ENCODE measurements at places on chromosomes 3 and 15. TPM values are rescaled to one million over a fixed set of nuclear protein-coding genes. Genes with fewer than 3 reads are reported as not detected.

The GRIP2 gene
- not detected for total RNA-seq

DNA sequence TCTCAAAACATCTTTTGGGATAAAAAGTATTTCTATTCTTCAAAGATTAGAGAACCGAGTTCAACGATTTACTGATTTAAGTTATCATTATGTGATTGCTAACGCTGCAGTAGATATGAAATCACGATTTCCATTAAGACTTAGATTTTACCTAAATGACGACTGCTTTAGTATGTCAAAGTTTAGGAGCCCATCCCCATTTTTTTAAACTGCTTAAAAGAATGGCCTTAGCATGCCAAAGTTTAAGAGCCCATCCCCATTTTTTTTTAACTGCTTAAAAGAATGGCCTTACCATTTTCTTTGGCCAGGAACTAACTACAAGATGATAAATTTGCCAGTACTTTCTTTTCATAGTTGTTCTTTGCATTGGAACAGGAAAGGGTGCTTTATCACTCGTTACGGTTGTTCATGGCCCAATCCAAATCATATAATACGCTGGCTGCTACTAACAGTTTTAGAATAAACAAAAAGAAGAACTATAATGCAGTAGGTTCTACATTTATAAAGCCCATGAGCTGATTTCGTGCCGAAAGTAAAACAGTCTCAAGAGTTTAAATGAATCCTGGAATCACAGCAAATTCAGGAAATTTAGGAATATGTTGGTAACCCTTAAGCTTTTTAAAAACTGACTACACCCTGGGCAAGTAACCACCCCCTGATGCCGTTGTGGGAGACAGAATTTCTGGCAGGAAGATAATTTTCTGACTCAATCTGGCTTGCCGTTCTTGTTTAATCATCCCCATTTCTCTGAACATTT, 869 bp upstream of the TSC22D2 start:
- no peak for DNase-seq

The SSR3 gene
- 149 TPM for total RNA-seq

GRCh38 chr3:56314842-56315241, 153.4 kb downstream of the ERC2 start:
- no peak for DNase-seq

DNA sequence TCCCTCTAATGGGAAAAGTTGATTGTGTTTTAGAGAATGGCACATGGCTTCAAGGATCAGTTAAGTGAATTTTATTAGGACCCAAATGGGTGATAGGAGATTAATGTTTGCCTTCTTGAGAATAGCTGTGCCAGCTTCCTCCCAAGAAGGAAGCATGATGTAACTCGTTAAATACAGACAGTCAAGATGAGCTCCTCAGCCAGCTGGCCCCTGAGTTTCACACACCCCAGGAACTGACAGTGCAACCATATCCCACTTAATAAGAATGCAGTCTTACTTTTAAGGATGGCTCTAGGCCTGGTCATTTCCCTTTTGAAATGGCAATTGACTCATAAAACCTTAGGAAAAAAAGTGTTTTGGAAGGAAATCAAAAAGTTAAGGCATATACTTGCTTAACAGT, 472.8 kb upstream of the KCNMB2 start:
- no peak for DNase-seq

DNA sequence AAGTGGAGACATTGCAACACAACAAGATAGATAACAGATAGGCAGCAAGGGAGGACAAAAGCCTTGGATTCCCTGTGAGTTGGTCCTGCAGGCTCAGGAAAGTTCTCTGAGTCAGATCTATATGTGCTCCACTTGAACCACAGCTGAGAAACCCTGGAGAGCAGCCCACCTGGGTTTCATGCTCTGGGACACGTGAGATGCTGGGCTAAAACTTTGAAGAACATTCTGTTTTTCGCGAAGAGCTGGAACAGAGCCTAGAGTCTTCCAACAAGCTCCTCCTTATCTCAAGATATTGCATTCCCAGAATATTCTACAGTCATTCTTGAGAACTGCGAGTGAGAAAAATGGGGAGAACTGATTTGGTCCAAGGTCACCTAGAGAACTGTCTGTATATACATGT, 583.0 kb upstream of the ROBO1 start:
- no peak for DNase-seq

DNA sequence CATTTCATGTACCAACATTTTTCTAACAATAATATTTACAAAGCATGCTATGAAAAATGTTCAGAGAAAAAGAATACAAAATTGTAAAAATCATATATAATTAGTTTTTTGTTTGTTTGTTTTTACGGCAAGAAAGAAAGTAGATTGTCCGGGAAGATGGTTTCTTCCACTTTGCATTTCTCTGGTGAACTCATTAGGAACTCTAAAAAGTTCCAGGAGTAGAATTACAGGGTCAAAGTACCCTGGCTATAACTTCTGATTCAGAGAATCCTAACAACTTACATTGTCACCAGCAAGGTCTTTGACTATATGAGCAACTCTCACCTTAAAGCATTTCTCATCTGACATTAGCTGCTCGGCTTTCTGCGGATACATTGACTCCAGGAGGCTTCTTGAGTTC, 196.7 kb downstream of the PDE8A start:
- no peak for DNase-seq

DNA sequence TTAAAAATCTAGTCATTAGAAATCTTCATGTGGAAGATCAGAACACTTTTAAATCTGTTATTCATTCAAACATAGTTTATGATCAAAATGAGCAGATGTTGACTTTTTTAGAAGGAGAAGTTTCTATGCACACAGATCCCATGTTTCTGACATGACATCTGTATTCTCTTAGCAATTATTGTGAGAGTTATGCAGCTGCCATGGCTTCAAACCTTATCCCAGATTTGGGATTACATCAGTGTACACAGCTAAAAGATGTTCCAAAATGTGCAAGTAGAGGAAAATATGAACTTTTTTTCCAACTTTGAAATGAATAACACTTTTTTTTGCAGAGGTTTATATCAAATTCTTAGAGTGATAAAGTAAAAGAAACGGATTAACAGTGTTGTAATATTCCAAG, 1166.9 kb downstream of the ZPLD1 start:
- DNase-seq = no peak

- no peak for DNase-seq
These were observed 115.9 kb downstream of the DCLK3 start for GRCh38 chr3:36648241-36649034.

GRCh38 chr3:131393051-131393450, 11.5 kb downstream of the NUDT16 start:
- no peak for DNase-seq

The BCHE gene
- not detected for total RNA-seq

The RTP4 gene
- total RNA-seq = 4.0 TPM

The RASGRP1 gene
- total RNA-seq = 110 TPM

The SEMA6D gene
- not detected for total RNA-seq

DNA sequence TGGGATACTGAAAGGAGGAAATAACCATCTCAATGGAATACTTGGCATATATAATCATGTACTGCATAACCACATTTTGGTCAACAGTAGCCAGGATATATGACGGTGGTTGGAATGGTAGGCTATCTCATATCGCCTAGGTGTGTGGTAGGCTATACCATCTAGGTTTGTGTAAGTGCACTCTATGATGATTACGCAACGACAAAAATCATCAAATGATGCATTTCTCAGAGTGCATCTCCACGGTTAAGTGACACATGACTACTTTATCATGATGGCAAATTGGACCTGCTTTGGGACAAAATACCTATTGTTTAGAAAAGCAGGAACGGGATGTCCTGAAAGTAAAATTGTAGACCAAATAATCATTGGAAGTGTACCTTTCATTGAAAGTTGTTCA, 2.8 kb downstream of the MYZAP start:
- no peak for DNase-seq

The MLF1 gene
- 0.83 TPM for total RNA-seq

The PPP1R14D gene
- total RNA-seq = not detected

- no peak for DNase-seq
These were observed 69.5 kb downstream of the ATP2B2 start for GRCh38 chr3:10435850-10436249.

The ITIH1 gene
- not detected for total RNA-seq

GRCh38 chr3:24363242-24363641, 131.4 kb downstream of the THRB start:
- DNase-seq = no peak

DNA sequence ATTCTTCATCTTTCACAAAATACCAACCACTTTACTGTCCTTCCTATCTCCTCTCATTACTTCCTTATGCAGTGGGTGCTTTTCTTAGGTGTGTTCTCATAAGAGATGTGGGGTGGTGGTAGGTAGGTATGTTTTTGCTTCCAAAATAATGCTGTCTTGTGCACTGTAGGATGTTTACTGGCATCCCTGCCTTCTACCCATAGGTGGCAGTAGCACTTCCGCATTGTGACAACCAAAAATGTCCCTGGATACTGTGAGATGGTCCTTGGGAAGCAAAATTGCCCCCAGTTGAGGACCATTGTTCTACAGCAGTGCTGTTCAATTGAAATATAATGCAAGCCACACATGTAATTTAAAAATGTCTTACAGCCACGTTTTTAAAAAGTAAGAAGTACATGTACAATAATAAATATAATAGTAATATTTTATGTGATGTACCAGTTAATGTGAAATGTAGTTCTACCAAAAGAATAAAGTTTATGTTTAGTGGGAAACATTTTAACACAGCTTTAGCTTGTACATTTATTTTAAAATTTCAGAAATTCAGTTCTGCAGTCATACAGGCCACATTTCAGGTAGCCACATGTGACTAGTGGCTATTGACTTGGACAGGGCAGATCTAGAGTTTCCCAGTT, 75.2 kb downstream of the NEO1 start:
- DNase-seq = no peak

The RETNLB gene
- total RNA-seq = not detected

GRCh38 chr3:59052803-59053411, 3.1 kb upstream of the CFAP20DC start:
- no peak for DNase-seq

GRCh38 chr3:53806182-53807116, 39.8 kb downstream of the CHDH start:
- no peak for DNase-seq

The CHDH gene
- total RNA-seq = 0.91 TPM

DNA sequence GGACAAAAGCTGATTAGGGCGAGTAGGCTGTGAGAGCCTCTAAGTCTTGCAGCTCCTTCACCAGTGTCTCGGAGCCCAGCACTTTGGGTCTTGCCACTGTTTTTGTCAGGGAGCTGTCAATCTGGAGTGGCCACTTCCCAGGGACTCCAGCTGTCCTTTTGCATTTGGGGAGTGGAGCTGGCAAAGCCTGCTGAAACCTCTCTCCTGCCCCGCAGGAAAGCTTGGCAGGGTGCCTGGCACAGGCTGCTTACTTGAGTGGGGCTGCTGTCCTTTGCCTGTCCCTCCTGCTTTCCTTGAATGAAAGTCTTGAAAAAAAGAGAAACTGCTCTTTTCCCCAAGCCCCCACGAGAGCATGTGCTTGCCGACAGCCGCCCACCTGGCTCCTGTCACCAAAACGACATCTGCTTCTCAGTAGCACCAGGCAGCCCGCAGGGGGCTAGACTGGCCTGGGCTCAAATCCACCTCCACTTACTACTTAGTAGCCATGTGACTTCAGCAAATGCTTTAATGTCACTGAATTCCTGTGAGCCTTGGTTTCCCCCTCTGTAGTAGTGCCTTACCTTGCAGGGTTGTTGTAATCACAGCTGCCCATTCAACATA, 13.7 kb downstream of the USP13 start:
- DNase-seq = no peak

DNA sequence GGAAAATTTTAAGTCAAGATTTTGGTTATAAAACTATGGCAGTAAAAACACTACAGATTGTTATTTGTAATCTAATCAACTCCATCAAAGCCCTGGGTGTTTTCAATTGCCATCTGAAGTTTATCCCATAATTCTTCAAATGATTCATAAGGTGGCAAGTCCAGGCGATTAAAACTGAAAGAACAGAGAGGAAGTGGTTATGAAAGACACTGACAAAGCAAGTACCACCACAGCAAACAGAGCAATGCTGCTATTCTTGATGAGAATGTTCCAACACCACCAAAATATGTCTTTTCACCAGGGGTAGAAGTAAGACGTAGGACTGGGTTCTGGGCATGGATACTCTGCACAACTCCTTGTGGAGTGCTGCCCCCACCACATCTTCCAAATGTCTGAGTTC, 86.9 kb upstream of the PRTG start:
- no peak for DNase-seq
